ENCODE measurements at places on chromosomes 3 and 15. TPM values are rescaled to one million over a fixed set of nuclear protein-coding genes. Genes with fewer than 3 reads are reported as not detected.

GRCh38 chr3:104180906-104181305 lies 1185.8 kb upstream of the ALCAM start:
- no peak for DNase-seq

DNA sequence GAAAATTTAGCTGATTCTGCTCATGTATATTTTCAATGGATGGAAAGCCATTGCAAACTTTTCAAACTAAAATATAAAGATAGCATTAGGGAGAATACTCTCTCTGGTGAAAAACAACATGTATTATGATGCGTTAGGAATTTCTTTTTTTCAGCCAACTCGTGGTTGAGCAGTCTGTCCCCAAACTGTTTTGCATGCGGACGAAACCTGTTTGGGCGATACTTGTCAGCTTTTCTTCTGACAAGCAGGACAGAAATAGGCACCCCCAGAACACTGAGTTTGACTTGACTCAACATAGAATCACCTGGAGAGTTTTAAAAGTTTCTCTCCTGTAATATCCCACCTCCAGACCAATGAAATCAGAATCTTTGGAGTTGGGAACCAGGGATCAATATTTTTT lies 417.5 kb upstream of the TPRG1 start:
- no peak for DNase-seq

- no peak for DNase-seq
Measured at GRCh38 chr3:173945170-173945569, 547.6 kb downstream of the NLGN1 start.

TRPM1 gene
- total RNA-seq, result 0.28 TPM

TRIM71 gene
- not detected for total RNA-seq

CCDC80 gene
- 406 TPM for total RNA-seq

DBR1 gene
- total RNA-seq, result 17.5 TPM

- no peak for DNase-seq
Measured at GRCh38 chr15:53746101-53746500, 13.4 kb downstream of the WDR72 start.

- no peak for DNase-seq
Measured at GRCh38 chr3:65950340-65951326, 88.1 kb downstream of the MAGI1 start.

GHSR gene
- not detected for total RNA-seq

NRG4 gene
- not detected for total RNA-seq

- no peak for DNase-seq
Measured at GRCh38 chr15:80176443-80176842, 23.6 kb downstream of the FAH start.

ZKSCAN7 gene
- 4.7 TPM for total RNA-seq

DNA sequence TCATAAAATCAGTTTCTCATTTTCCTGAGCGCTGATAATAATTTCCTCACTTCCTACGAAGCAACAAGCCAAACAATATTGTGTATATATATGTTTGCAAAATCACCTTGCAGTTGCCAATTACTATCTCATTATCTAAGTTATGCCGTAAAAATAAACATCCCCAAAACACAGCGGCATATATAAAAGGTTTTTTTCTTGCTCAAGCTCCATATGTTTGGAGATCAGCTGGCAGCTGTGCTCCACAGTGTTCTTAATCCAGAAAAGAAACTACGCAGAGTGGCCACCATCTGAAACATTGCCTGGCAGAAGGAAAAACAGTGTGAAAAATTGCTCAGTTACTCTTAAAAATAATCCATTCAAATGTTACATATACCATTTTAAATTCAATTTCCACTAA lies 951.4 kb downstream of the PLOD2 start:
- no peak for DNase-seq

DNA sequence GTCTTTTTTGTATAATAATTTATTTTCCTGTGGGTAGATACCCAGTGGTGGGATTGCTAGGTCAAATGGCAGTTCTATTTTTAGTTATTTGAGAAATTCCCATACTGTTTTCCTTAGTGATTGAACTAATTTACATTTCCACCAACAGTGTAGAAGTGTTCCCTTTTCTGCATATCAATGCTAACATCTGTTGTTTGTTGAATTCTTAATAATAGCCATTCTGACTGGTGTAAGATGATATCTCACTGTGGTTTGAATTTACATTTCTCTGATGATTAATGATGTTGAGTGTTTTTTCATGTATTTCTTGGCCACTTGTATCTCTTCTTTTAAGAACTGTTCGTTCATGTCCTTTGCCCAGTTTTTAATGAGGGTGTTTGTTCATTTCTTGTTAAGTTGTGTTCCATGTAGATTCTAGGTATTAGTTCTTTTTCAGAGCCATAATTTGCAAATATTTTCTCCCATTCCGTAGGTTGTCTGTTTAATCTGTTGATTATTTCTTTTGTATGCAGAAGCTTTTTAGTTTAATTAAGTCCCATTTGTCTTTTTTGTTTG lies 713.3 kb upstream of the EPHA6 start:
- DNase-seq, result no peak

DNA sequence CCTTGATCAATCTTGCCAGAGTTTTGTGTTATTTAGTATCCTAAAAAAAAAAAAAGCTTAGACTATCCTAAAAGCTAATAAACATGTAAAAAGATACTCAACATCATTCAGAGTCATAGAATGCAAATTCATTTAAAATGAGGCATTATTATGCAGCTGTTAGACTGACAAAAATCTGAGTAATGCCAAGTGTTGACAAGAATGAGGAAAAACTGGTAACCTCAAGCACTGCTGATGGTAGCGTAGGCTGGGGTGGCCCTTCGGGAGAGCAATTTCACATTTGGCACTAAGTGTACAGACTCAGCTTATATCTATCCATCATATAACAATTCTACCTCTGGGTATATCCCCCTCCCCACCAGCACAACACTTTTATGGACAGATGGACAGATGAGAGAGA lies 280.4 kb downstream of the RAP2B start:
- no peak for DNase-seq

GRAMD2A gene
- total RNA-seq, result under 0.01 TPM

GRCh38 chr3:51687431-51688205 lies 16.6 kb downstream of the TEX264 start:
- DNase-seq, result peak; percentile 62

DNA sequence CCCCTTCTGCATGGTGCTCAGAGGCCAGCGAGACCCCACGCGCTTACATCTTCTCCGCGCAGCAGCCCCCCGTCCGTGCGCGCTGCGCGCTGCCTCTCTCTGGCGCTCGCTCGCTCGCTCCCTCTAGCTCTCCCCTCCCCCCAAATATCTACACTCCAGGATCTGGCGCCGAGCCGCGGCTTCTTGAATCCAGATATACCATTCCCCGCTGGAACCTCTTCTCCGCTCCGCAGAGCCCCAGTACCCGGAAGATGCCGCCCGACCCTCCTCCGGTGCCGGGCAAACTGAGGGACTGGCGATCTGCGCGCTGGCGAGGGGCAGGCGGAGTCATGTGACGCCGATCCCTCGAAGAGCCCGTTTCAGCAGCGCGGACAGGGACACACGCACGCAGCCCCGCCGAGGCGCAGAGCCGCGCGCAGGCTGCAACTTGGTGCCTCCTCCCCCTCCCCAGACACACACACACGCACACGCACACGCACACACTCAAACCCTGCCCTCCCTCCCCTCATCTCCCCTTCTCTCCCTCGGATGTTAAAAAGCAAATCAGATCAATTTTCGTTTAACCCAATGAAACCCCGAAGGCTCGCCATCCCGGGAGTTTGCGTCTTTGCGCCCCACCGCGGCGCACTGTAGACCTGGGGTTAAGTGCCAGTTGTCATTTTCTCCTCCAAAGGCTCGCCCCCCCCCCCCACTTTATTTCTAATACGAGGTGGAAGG lies at the start of gene RASGRF1:
Gene RASGRF1, minus strand, starts transcription at position 294 of the 717 bp plus-strand sequence. Its CDS starts 282 bp downstream, at position 12.
- DNase-seq, result no peak

DNA sequence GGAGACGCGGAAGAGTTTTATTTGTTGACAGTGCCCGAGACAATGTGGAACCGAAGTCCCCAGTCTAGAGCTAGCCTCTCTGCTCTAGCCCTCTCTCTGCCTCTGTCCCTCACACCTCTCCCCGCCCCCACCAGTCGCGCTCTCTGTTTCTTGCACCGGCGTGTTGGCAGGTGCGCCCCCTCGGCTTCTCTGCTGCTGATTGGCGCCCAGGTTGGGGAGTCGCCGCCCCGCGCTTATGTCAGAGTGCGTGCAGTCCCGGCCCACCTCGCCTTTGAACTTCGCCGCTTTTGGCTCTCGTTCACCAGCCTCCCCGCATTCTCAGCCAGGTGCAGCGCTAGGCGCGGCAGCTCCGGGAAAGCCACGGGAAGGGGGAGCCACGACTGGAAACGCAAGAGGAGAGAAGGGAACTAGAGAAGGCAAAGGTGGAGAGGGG lies at the start of gene SOX14:
Gene SOX14, plus strand, starts transcription at position 315 of the 433 bp plus-strand sequence. CDS start 470 bp downstream, outside the sequence.
- no peak for DNase-seq

SEMA6D gene
- 18.3 TPM for total RNA-seq

DNA sequence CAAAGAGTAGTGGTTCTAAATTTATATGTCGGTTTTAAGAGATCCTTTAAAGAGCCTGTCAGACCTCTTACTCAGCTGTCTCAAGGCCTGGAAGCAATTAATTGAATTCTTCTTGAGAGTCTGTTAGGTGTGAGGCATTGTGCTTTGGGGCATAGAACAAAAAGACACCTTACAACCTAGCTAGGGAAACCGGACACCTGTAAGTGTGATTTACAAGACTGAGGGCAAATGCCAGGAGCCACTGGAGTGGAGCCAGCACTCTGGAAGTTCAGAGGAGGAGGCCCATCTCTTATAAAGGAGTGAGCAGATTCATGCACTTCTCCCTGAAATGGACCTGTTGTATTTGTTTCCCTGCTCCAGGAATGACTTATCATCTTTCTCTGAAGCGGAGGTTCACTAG lies 97.7 kb upstream of the NUDT16 start:
- no peak for DNase-seq

ADGRG7 gene
- not detected for total RNA-seq

GATA2 gene
- total RNA-seq, result 2.2 TPM

DNA sequence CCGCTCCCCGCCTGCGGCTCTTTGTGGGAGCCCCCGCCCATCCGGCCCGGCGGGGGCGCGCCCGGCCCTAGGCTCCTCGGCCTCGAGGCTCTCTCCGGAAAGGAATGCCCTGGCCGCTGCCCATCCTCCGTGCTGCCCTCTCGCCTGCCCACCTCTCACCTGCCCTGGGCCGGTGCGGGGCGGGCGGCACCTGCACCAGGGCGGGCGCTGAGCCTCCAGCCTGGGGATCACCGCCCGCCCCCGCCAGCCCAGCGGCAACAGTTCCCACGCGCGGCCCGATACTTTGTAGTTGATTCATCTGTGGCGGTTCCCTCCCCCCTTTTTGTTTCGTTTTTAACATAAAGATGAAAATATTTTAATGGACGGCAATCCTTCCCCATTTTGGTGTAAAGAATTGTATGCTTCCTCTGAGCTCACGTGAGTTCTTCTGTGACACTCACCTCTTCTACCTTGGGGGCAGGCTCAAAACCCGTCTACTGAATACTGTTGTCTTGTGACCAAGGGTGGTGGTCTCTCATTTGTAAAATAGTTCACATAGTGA lies 1.9 kb downstream of the KLF13 start:
- DNase-seq, result peak; percentile 49

DNA sequence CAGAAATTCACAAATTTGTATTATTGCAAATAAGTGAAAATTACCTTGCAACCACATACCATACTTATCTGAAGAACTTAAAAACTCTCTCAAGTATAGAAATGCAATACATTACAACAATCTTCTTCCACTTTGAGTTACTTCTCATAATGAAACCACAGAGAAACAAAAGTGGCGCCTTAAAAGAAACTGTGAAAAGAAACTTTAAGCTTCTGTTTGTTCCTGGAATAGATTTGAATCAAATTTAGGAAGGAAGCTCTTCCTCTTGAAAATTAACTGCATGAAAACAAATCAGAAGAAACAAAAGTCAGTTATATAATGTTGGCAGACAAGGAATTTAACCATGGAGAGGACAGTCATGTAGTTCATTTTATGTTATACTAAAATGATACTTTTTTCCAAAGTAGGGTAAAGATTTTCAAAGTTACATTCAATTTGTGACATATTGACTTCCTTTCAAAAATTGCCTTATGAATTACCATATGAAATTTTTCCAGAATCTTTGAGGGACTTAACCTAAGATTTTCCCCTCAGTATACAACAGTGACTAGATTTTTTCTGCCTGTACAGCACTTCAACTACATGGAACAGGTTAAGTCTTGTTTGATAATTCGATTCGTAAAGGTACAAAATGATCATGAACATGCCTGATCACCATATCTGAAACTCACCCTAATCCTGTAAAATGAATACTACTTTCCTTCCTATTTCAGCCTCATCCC lies 57.6 kb upstream of the TNFSF10 start:
- DNase-seq, result no peak

- no peak for DNase-seq
Measured at GRCh38 chr15:57156210-57156884, 220.0 kb upstream of the CGNL1 start.

DNA sequence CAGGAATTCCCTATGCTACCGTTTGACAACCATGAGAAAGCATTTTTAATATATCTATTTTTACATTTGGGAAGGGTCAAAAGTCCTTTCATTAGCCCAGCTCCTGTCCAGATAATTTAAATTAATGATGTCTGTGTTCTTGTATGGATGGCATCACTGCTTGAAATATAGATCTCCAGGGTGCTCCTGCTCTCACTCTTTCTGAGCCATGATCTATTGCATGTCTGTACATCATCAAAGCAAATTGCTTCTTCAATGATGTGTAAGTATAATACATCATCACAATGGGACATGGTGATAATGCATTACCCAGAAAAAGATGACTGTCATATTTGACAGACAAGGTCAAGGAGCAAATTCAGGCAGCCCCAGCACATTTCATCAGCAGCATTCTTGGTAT lies 223.6 kb upstream of the CNTN6 start:
- no peak for DNase-seq

LYSMD2 gene
- 7.2 TPM for total RNA-seq

- DNase-seq, result peak; percentile 93
Measured at GRCh38 chr15:37933666-37934065, 774 bp upstream of the TMCO5A start.

GRCh38 chr3:190526787-190527762 lies 13.2 kb downstream of the IL1RAP start:
- DNase-seq, result no peak

DMXL2 gene
- 21.9 TPM for total RNA-seq

AGTR1 gene
- 3.3 TPM for total RNA-seq

DNA sequence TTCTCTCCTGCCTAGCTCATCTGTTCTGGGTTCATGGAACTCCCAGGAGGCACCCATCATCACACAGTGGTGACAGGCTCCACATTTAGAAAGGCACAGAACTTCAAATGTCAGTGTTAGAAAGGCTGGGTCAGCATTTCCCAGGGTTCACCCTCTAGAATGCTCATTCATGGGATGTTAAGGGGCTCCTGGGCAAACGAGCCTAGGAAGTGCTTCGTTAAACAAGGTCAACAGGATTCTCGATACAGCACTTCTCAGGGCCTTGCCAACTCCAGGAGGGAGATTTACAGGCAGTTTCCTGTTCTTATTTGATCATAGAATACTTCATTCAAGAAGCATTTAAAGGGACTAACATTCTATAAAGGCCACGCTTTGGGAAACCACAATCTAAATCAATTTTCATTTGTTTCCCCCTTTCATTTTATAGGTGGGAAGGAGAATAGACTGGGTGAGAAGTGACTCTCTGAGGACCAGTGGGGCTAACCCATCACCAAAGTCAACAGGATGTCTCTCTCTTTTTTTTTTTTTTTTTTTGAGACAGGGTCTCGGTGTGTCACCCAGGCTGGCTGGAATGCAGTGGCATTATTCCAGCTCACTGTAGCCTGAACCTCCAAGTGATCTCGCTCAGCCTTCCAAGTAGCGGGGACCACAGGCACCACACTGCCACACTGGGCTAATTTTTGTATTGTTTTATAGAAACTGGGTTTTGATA lies 14.3 kb downstream of the IGDCC4 start:
- DNase-seq, result peak; percentile 44

Data from IMR-90 (cell line).